ENCODE measurements at places on chromosomes 12 and 14.

DNA sequence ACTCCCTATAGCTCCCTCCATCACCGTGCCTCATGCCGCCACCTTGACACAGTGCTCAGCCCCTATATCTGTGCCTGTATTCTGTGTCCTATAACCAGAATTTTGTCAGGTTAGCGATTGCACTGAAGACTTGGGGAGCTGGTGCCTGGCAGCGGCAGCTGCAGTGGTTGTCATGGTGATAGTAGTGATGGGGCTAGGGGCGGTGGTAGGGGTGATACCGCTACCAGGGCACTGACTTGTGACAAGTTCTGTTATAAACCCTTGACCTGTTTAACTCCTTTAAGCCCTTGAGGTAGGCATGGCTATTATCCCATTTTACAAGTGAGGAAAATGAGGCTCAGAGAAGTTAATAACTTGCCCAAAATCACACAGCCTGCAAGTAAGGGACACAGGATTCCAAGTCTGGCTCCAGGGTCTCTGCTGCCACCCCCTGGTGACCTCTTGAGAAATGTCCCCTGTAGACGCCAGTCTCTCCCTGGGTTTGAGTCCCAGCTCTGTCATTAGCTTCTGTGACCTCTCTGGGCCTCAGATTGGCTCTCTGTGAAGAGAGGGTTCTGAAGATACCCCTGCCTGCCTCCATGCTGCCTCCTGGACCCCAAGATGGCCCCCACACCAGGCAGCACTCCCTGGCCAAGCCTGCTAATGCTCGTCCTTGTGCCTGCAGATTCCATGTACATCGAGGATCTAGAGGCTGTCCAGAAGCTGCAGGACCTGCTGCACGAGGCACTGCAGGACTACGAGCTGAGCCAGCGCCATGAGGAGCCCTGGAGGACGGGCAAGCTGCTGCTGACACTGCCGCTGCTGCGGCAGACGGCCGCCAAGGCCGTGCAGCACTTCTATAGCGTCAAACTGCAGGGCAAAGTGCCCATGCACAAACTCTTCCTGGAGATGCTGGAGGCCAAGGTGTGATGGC, 121.9 kb downstream of the ESRRB start:
- DNase-seq: no peak

DNA sequence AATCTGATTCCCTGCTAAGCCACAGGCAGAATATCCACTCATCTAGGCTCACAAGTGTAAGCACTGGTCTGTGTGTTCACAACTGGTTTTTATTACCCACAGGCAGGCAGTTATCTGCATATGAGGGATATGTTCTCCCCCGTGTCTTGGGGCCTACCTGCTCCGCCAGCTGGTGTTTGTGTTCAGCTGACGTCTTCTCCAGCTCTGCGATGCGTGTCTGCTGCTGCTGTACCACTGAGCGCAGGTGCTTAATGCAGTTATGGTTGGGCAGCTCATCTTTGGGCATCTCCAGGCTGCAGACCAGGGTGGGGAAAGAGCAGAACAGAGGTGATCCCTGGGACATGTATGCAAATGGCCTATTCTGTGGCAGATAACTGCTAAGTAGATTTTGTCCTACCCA, 13.7 kb downstream of the RNF41 start:
- peak; percentile 77 for DNase-seq

- no peak for DNase-seq
These were observed 75.7 kb downstream of the SCN8A start for GRCh38 chr12:51666696-51667095.

GRCh38 chr14:67389811-67390534, 22.0 kb downstream of the PLEK2 start:
- DNase-seq: no peak

DNA sequence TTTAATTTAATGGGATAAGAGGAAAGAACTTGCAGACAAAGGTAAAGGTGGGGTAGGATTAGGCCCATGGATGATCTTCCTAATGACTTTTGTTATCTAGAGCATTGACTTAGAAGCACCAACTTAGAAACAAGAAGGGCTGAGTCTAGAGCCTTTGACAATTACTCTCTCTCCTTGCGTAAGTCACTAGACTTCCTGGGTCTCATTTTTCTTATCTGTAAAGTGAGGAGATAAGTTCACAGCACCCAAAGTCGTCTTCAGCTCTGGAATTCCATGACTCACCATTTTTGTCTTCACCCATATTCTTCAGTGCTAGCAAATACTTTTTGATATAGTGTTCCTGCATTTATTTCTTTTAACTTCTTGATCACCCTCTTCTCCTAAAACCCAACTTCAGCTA, 75.7 kb downstream of the SSPN start:
- DNase-seq: no peak

DNA sequence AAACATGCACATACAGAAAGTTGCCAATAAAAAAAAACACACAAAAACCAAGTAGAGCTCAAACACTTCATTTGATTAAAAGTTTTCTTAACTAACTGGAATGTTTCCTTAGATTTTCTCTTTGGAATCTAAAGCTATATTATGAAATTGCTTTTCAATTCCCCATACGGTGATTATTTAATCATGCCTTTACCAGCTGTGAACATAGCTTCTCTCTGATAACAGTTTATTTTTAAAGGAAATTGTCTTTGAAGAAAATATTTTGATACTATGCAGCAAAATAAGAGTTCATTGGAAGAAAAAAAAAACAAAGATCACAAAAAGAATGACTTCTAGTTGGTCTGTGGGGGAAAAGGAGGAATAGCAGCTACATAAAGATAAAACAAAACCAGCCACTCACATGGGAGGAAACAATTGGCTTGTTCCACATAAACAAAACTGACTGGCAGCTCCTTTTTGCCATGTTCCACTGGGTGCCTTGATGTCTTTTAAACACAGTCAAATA, 71.4 kb downstream of the BMP4 start:
- no peak for DNase-seq

- no peak for DNase-seq
These were observed 75.9 kb downstream of the BMP4 start for GRCh38 chr14:53880761-53881160.

- no peak for DNase-seq
These were observed 3.5 kb upstream of the FAR2 start for GRCh38 chr12:29145372-29146170.

DNA sequence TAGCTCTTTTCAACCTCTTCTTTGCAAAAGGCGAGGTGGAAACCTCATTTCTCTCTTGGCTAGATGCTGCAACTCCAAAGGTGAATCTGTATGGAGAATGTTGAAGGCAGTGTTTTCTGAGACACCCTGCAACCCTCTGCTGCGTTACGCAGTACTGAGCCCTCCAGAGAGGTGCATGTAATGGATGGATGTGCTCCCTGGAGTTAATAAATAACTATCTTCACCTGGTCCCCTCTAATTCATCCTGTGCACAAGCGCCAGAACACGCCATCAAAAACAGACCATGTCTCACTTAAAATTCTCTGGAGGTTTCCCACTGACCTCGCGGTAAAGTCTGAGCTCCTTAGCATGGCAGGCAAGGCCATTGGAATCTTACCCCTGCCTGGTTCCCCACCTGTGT, 234.4 kb upstream of the PWP1 start:
- no peak for DNase-seq

- DNase-seq: no peak
These were observed 381.4 kb downstream of the APAF1 start for GRCh38 chr12:99026332-99027054.

DNA sequence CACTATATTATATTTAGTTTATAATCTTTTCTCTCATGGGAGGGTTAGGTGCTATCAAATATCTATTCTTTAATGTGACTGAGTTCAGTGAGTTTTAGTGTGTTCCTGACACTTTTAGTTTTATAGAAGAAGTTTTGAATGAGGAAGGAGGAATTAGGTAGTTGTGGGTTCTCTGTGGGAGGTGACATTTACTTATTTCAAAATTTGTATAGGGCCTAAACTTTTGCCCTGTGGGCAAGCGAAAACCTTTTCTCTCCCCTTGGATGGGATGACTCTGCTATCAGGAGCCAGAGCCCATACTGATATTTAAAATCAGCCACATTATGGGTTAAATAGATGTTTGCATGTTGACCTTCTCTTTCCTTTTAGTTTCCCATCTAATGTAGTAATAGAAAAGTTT, 43.6 kb downstream of the SPATS2 start:
- DNase-seq: no peak

DNA sequence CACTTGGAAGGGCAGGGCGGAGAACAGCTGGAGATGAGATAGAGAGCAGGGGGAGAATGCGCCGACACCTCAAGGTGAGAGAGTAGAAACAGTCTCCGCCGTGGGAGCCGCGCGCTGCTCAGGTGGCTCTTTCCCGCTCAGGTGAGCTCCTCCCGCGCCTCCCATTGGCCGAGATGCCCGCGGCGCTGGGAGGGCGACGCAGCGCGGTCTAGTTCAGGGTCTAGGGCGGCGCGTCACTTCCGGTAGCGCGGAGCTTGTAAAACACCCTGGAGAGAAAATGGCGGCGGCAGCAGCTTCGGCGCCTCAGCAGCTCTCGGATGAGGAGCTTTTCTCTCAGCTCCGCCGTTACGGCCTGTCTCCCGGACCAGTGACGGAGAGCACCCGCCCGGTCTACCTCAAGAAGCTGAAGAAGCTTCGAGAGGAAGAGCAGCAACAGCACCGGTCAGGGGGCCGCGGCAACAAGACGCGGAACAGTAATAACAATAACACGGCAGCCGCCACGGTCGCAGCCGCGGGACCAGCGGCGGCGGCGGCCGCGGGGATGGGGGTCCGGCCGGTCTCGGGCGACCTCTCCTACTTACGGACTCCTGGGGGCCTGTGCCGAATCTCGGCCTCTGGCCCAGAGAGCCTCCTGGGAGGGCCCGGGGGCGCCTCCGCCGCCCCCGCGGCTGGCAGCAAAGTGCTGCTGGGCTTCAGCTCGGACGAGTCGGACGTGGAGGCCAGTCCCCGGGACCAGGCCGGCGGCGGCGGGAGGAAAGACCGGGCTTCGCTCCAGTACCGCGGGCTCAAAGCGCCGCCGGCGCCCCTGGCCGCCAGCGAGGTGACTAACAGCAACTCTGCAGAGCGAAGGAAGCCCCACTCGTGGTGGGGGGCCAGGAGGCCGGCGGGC, at the start of gene LEMD3:
Gene LEMD3, plus strand, starts transcription at position 264 of the 889 bp plus-strand sequence. Its CDS starts 14 bp downstream, at position 278.
- DNase-seq: peak; percentile 96

DNA sequence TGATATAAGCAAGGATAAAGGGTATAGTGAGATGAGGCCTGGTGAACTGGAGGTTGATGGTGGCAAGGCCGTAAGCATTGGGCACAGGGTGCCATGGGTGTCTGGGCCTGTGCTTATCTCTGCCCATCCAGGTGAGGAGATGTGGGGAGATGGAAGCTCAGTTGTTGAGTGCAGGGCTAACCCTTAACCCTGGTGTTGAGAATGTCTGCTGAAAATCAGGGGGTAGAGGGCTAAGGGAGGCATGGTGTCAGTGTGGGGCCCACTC, 86.1 kb downstream of the SYNE2 start:
- no peak for DNase-seq

DNA sequence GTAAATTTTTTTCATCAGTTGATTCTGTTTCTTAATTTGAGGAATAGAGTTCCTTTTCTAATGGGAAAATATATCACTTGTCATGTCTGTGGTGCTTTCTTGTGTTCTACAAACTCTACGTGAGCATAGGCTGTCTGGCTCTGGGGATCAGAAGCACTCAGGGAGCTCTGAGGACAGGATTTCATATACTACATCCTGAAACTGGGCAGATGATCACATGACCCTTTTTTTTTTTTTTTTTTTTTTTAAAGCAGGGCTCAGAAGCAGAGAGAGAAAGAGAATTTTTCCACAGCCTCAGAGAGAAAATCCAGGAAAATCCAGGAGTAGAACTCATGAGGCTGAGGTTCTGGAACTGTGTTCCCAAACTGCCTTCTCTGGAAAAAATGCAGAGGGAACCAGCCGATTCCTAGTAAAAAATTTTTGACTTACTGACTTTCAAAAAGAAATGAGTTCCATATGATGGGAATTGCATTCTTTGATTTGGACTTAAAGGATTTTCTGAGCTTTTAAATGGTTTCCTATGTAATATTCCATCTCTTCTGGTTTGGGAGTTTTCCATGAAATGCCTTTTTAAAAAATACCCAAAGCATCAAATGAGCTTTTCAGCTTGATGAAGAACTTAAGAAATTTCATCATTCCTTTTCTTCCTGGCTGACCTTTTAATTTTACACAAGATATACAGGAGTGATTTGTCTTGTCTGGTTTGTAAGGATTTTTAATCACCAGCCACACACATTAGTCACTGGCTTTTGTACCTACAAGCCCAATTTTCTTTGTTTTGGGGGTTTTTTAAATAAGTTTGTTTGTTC, 183.1 kb upstream of the HIF1A start:
- DNase-seq: no peak

DNA sequence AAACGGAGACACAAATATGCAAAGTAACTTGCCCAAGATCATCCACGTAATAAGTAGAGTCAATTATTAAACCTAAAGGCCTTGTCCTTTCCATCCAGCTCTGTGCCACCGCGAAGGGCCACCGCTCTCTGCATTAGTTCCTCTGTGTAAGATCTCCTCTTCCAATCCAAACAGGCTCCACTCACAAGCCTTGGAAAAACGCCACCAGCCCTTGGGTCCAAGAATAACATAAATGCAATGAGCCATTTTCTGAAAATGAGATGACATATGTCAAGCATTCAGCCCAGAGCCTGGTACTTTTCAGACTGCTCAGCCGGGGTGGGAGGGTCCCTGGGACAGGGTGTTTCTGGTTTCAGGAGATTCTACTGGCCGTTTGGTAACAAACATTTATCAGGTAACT, 30.0 kb downstream of the DGLUCY start:
- no peak for DNase-seq

DNA sequence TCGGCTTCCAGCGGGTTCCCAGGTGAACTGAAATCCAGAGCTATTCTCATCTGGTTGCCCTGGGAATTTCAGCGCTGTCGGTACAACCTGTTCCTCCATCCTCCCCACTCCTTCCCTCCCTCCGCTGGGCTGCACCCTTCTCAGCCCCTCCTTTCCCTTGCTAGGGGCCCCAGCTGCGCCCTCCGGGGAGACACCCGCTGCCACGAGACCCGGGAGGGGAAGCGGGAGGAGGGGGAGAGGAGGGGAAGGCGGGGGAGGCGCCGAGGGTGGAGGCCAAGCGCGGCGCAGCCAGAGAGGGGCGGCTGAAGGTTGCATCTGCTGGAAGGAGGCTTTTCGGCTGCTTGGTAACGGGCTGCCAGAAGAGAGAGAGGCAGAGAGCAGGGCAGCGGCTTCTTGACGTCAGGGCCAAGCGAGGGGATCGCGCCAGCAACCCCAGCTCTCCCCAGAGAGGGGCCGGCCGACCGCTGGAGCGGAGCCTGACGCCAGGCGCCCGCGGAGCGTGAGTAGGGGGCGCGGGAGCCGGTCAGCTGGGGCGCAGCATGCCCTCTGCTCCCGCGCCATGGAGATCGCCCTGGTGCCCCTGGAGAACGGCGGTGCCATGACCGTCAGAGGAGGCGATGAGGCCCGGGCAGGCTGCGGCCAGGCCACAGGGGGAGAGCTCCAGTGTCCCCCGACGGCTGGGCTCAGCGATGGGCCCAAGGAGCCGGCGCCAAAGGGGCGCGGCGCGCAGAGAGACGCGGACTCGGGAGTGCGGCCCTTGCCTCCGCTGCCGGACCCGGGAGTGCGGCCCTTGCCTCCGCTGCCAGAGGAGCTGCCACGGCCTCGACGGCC, at the start of gene KCNA5:
Gene KCNA5, plus strand, starts transcription at position 291 of the 831 bp plus-strand sequence. Its CDS starts 269 bp downstream, at position 560.
- DNase-seq: no peak

DNA sequence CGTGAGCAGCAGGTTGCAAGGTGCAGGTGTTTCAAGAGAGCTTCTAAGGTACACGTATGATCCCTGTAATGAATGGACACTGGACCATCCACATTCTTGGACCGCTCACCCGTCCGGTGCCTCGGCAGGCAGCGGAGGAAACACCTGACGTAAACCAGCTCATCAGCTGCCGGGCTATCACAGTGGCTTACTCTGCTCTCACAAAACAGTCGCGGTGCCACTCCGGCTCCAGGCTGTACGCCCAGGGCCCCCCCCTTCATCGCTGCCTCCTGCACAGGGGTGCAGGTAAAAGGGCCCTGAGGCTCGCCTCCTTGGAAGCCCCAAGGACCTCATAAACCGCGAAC, 436 bp downstream of the VPS33A start:
- DNase-seq: no peak

All from germinal center (tissue), 1 donor.